Peyer's patch (tissue), 4 donors: ENCODE measurements at places on chromosomes 16 and 17.

GRCh38 chr16:353404-354290 lies 1.1 kb upstream of the AXIN1 start:
- DNase-seq: no peak

DNA sequence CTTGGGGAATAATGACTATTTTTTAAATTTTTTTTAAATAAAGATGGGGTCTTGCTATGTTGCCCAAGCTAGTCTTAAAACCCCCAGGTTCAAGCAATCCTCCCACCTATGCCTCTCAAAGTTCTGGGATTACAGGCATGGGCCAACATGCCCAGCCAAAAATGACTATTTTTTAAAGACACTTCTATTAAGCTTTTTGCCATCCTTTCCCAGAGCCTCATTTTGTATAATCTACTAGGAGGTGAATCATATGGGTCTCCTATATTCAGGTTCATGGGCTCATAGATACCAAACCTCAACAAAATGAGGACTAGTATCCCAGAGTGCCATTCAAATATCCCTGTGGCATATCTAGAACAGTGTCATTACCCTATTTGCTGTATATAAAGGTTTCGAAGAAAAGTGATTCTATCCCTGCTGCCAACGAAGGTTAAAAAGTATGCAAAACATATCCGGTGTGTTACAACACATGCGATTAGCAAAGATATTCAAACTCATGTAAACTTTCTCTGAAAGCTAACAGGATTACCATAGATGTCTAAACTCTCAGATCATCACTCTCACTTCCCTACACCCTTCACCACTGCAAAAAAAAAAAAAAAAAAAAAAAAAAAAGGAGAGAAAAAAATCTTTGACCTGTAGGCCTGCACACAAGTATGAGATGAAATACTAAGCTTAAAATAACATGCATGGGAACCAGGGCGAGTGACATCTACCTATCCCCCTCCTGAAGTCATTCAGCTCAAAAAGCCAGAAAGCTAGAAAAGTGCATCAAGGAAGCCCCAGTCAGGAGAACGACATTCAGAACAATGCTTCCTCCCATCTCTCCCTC lies 23.5 kb downstream of the XPO6 start:
- no peak for DNase-seq

GRCh38 chr16:11088074-11088730 lies 143.8 kb downstream of the CLEC16A start:
- DNase-seq: no peak

- DNase-seq: no peak
Measured at GRCh38 chr17:19387921-19388521, 1.0 kb upstream of the MFAP4 start.

DNA sequence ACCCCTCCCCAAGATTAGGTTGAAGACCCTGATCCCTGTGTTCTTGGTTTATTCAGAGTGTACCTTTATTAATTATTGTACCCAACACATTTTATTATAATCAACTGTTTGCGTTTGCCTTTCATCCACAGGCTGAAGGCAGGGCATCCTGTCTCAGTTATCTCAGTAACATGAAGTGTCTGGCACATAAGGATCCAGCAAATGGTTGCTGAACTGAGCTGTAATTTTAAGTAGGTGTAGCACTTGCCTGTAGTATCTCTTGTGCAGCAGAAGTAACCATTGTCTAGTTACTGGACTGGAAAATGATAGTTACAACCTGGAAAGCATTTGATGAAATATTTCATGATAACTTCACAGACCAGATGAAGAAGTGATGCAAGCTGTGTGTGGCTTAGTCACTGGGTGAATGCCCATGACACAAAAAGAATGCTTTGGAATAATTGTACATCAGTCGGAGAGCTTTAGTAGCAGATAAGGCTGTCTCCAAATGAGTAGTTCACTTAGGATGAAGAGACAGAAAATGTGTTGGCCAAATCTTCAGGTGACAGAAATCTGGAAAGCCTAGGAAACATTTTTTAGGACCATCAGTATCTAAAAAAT lies 56.6 kb downstream of the ESRP2 start:
- no peak for DNase-seq

DNA sequence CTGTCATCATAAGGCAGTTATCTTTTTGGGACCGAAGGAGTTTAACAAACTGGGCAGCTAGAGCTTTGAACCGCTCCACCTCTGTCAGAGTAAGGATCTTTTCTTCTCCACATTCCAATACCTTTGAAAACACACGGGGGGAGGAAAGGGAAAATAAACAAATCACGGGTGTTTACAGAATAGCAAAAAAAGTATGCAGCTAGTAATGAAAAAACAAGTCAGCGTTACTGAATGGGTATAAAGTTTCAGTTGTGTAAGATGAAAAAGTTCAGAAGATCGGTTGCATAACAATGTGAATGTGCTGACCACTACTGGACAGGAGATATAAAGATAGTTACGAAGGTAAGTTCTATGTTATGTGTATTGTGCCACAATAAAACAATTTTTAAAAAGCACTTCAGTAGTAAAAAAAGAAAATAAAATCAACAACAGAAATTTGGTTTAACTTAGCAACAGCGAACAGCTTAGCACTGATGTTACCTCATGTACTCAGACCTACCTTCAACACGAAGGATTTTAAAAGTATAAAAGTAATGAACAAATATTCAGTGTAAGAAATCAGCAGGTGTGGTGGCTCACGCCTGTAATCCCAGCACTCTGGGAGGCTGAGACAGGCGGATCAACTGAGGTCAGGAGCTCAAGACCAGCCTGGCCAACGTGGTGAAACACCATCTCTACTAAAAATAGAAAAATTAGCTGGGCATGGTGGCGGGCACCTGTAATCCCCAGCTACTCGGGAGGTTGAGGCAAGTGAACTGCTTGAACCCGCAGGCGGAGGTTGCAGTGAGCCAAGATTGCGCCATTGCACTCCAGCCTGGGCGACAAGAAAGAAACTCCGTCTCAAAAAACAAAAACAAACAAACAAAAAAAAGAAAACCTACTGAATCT lies 34.3 kb downstream of the MARF1 start:
- DNase-seq: no peak
